ENCODE measurements at places on chromosomes 3 and 15.

- no peak for DNase-seq
These were observed 72.0 kb downstream of the CCR4 start for GRCh38 chr3:33023176-33024136.

- no peak for DNase-seq
These were observed 1.6 kb upstream of the ANXA2 start for GRCh38 chr15:60399246-60399915.

DNA sequence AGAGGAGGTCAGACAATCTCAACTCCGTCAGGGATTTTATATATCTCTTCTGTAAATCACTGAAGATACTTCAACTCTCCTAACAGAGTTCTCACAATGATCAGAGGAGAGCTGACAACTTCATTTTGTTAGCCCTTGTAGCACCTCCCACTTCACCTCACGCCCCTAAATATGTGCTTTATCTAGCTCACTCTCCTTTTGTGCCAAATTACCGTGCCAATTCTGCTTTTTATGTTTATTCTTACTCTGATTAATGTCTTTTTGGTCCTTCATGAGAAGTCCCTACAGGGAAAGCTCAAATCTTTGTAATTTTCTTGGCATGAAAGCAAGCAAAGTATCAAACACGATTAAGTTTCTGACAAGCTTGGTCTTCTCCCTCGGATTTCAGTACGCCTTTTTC lies 636.1 kb upstream of the NAALADL2 start:
- no peak for DNase-seq

GRCh38 chr3:73624821-73625665 lies at the start of gene PDZRN3:
Gene PDZRN3, minus strand, starts transcription at chr3:73624941.
- DNase-seq = no peak

GRCh38 chr3:175270198-175270837 lies 411.2 kb downstream of the NAALADL2 start:
- no peak for DNase-seq

Data from AML-193 (cell line).